OCI-M1 (cell line): ENCODE measurements at places on chromosomes 4 and X.

DNA sequence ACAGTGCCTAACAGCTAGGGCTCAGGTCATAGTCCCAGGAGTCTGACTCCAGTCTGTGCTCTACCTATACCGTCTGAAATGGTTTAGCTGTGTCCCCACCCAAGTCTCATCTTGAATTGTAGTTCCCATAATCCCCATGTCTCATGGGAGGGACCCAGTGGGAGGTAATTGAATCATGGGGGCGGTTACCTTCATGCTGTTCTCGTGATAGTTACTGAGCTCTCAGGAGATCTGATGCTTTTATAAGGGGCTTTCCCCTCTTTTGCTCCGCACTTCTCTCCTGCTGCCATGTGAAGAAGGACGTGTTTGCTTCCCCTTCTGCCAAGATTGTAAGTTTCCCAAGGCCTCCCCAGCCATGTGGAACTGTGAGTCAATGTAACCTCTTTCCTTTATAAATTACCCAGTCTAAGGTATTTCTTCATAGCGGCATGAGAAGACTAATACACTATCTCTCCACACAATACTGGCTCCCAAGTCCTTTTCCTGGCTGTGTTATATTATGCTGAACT lies 110.8 kb downstream of the AFAP1 start:
- no peak for DNase-seq

GRCh38 chr4:28682847-28683246 lies 1822.2 kb downstream of the STIM2 start:
- no peak for DNase-seq

- DNase-seq: no peak
Observed at GRCh38 chrX:110395877-110396276, 37.2 kb downstream of the RTL9 start.

- DNase-seq: no peak
Observed at GRCh38 chr4:20433097-20433705, 181.5 kb downstream of the SLIT2 start.

DNA sequence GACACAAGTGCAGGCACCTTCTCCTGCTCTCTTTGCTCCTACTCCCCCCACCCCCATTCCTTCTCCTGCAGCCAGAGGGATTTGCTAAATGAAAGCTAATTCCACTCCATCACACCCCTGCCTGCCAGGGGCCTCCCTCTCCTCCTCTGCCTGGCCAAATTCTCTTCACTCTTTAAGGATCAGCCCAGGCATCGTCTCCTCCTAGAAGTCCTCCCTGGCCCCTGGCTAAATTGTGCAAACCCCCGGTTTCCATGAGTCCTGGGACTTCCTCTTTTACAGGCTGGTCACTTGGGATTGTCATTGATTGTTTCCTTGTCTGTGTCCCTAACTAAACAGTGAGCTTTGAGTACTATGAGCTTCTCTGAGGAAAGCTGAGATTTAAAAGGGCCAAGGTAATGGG lies 8.7 kb upstream of the ABLIM2 start:
- peak; percentile 9 for DNase-seq

DNA sequence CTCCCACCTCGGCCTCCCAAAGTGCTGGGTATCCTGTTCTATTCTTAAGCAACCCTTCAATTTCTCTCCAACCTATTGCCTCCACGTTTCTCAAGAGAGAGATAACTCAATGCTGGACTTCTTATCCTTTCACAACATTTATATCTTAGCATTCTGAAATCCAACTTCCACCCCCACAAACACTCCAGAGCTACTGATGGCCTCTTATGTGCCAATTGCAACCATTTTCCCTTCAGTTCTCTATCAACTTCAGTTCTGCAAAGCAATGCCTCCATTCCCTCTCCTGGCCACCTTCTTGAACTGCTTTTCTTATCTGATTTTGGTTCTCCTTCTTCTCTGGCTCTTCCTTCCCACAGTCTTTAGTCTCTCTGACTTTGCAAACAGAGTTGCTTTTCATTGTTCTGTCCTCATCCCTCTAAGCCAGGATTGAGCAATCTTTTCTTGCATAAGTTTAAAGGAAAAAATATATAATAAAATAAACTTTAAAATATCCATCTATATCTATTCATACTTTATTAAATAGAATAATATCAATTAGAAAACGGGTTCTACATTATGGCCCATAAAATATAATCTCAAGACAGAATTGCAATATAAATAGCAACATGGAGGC lies 3.6 kb upstream of the STBD1 start:
- DNase-seq: peak; percentile 71

GRCh38 chr4:113555868-113556267 lies 205.7 kb downstream of the CAMK2D start:
- no peak for DNase-seq
